Activated CD4-positive, alpha-beta T cell treated with anti-CD3 and anti-CD28 coated beads, Interleukin-2, amount 10 ng/mL, durations not matched to agents 24 days and 14 days (primary cell): ENCODE measurements at places on chromosomes 2 and 18. TPM values are rescaled to one million over a fixed set of nuclear protein-coding genes. Genes with fewer than 3 reads are reported as not detected.

Gene CD207
- total RNA-seq, result not detected in 2 replicates

Gene RIT2
- not detected in 2 replicates for total RNA-seq

Gene TGFA
- not detected in 2 replicates for total RNA-seq

Gene DSC2
- not detected in 2 replicates for total RNA-seq

Gene REG1A
- total RNA-seq, result not detected in 2 replicates

Gene UGT1A3
- not detected in 2 replicates for total RNA-seq

Gene ALPP
- total RNA-seq, result not detected in 2 replicates

Gene C2orf92
- total RNA-seq, result 16.8 and 16.9 TPM in 2 replicates

Gene CAB39
- 166 and 168 TPM in 2 replicates for total RNA-seq

Gene GPR39
- total RNA-seq, result not detected in 2 replicates

Gene ANO7
- 2.8 and 3.5 TPM in 2 replicates for total RNA-seq

Gene CD8B
- total RNA-seq, result 0.50 TPM in 1 of 2 replicates, not detected in the other

Gene C2orf15
- 0.26 and 0.40 TPM in 2 replicates for total RNA-seq

Gene ABCA12
- not detected in 2 replicates for total RNA-seq

Gene ACYP2
- total RNA-seq, result 4.0 and 5.9 TPM in 2 replicates

Gene REG3G
- total RNA-seq, result not detected in 2 replicates
